ENCODE measurements at places on chromosomes 5 and 9.

GRCh38 chr5:124649491-124650146, 96.8 kb downstream of the ZNF608 start:
- DNase-seq: peak; percentile 15

DNA sequence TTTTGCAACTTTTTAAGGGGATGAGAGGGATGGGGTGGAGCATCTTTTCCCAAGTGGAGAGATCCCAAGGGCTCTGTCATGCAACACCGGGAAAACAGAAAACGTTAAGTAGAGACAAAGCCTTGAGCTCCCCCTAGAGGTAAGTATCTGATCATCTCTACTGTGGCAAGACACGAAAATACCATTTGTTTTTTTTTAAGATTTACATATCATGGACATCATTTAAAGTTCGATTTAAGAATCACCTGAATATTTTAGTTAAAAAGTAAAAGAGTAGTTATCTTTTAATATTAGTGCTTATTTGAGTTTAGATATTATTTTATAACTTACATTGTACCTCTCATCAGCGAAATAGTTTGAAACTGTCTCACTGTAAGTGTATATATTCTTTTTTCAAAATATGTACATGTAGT, 200.4 kb downstream of the LRRC70 start:
- DNase-seq: no peak

- DNase-seq: no peak
Measured at GRCh38 chr5:137035480-137035878, 463.6 kb downstream of the SPOCK1 start.

DNA sequence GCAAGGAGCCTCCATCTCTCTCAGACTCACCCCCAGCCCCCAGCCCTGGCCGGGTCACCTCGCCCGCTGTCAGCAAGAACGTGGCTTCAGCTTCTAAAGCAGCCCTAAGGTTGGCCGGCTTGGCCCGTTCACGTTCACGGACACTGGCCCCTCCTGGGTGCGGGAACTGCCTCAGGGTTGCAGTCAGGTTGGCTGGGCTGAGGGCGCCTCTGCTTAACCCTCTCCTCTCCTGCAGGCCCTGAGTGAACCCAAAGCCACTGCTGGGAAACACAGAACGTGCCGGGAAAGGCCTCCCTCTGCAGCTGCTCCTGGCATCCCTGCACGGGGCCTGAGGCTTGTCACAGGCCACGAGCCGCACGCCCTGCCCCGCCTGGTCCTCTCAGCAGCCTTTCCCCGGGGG, 40.1 kb upstream of the UBAC1 start:
- no peak for DNase-seq

DNA sequence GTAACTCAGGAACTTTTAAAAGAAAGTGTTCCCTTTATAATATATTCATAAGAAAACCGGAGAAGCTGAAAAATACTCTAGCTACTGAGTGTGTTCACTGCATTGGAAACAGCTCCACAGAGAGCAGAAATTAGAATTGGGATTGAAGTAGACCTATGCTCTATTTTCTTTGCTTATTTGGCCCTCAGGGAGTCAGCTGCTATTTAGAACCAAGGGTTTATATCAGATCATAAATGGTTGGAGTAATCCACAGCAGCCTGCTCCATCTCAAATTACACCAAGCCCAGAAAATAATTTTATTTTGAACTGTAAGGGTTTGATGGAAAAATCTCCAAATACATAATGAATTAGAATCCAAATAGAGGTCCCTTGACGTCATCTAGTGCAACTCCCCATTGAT, 202.6 kb downstream of the ADAMTSL1 start:
- DNase-seq: no peak

DNA sequence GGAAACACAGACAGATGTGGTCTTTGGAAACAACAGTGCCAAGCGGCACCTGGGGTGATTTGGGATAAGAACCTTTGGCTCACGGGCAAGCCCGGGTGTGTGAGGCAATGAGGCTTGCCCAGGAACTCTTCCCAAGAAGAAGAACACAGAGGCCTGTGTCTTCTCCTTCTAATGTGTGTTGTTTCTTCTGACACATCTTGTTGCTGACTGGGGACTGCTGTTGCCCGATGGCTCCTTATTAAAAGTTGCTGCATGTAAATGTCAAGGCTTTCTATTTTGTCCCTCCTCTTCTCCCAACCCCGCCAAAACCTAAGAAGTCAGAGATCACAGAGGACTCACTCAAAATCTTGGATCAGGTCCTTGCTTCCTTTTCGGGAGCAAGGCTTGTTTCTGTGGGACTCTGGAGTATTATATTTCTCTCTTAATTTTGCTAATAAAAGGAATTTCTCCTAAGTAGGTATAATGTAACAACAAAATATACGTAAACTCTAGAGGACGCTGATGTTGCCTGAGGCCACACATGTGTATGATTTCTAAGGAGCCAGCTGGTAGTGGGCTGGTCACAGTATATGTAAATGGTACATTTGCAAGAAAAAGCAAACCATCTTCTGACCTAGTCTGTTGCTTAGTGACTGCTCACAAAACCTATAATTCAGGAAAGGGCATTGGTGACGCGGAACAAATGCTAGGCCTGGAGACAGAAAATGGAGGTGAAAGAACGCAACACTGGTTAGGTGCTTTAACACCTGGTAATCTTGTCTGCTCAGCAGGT, 232.5 kb downstream of the GADD45G start:
- no peak for DNase-seq

- DNase-seq: no peak
Measured at GRCh38 chr5:176691524-176691923, 44.2 kb downstream of the TSPAN17 start.

- DNase-seq: no peak
Measured at GRCh38 chr5:135446206-135446605, 942 bp downstream of the DCANP1 start.

DNA sequence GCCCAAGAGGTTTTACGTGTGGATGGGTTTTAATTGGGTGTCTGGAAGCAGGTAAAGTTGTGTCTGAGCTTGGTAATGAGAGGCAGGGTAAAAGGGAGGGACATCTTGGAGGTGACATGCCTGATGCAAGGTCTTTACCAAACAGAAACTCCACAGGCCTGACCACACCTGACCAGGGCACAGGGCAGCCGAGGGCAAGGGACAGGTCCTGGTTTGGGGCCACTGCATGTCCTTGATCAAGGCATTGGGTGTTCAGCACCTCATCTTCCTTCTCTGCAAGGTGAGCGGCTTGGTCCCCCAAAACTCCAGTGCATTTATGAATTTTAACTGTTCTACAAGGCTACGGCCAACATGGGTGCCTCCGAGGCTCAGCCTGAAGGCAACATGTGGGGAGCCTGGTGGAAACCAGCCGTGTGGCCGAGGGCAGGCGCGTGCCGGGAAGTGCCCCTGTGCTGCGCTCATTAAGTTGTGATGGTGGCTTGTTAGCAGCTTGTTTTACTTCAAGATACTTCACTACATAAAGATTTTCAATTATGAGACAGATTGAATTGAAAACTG, 30.7 kb upstream of the LPCAT1 start:
- no peak for DNase-seq

GRCh38 chr5:166031926-166032325, 2259.5 kb upstream of the WWC1 start:
- DNase-seq: no peak

- no peak for DNase-seq
Measured at GRCh38 chr9:25700430-25700829, 22.2 kb upstream of the TUSC1 start.

- no peak for DNase-seq
Measured at GRCh38 chr9:98916660-98917059, 27.0 kb upstream of the COL15A1 start.

GRCh38 chr5:181058786-181059296, 18.8 kb downstream of the BTNL9 start:
- no peak for DNase-seq

- DNase-seq: no peak
Measured at GRCh38 chr5:50874306-50875001, 208.0 kb downstream of the PARP8 start.

GRCh38 chr5:58666141-58666540, 83.3 kb downstream of the RAB3C start:
- no peak for DNase-seq

DNA sequence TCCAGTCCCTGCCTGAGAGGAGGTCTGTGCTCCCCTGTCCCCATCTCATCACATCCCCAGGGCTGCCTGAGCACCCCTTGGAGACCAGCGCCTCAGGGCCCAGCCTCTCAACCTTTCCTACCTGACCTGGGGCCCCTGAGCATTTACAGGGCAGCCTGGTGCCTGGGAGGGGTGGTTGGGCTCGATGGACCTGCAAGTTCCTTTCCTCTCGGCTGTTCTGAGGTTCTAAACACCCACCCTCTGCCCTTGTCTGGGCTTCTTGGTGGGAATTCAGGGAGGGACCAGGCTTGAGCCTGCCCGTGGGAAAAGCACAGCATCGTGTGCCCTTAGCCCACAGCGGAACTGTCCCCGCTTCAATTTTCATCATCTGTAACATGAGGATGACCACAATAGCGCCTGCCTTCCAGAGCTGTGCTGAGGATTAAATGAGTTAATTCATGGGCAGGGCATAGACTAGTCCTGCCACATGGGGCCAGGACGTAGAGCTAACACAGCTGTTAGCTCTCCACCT, 91.0 kb upstream of the SH3PXD2B start:
- DNase-seq: no peak

DNA sequence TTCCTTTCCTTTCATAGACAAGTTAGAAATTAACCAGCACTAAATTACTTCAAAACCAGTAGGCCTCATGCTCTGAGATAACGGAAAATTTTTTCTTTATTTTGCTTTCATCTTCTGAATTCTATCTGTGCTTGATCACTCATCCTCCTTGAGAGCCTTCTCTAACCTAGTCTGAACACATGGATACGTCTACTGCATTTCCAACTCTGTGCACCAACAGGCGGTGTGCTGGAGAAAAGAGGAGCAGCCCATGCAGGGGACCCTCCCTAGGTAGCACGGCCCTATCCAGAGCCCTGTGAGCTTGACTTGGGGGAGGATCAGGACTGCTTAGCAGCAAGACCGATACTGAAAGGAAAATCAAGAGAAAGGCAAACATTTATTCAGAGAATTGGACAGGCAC, 149.8 kb downstream of the AUH start:
- no peak for DNase-seq

DNA sequence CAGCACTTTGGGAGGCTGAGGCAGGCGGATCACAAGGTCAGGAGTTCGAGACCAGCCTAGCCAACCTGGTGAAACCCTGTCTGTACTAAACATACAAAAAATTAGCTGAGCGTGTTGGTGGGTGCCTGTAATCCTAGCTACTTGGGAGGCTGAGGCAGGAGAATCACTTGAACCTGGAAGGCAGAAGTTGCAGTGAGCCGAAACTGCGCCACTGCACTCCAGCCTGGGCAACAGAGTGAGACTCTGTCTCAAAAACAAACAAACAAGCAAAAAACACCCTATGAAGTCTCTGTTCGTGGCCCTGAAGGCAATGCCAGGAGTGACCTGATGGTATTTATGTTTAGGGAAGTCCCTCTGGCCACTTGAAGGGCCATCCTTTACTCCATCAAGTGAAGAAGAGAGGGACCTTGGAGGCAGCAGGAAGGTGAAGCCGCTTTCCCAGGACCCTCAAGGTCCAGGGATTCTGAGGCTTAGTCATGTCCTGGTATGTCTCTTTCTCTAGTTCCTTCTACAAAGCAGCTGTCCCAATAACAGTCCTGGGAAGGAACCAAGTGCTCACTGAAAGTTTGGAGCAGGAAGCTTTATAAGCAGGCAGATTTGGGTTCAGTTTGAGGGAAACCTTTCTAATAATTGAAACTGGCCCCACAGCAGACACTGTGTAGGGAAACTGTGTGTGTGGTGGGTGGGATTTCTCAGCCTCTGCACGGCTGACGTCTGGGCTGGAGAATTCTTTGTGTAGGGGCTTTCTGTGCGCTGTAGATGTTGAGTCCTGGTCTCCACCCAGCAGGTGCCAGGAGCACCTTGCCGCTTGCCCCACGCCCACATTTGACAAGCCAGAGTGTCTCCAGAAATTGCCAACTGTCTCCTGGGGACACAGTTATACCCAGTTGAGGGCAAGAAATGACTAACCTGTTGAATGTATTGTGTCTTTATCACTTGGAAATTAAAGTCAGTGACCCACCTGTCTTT, 12.5 kb downstream of the PHF2 start:
- no peak for DNase-seq

DNA sequence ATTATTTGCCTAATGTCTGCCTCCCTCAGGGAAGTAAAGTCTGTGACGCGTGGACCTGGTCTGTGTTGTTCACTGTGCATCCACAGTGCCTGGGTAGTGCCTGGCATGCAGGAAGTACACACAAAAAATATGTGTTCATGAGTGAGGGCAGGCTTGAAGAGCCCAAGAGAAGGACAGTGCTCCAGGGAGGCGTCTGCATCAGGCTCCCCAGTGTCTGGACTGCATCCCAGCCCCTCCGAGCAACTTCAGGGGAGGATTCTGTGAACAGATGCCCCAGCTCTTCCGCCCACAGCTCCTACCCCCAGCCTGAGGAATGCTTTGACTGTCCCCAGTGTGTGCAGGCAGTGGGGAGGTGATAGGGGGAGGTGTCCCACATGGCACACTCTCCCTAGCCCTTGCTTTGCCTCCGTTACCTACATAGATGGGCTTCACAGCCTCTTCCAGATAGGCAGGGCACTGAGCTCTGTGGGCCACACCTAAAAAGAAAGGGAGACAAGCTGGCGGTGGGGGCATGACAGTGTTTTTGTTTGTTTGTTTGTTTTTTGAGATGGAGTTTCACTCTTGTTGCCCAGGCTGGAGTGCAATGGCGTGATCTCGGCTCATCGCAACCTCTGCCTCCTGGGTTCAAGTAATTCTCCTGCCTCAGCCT, 25.4 kb downstream of the IRF1 start:
- no peak for DNase-seq

DNA sequence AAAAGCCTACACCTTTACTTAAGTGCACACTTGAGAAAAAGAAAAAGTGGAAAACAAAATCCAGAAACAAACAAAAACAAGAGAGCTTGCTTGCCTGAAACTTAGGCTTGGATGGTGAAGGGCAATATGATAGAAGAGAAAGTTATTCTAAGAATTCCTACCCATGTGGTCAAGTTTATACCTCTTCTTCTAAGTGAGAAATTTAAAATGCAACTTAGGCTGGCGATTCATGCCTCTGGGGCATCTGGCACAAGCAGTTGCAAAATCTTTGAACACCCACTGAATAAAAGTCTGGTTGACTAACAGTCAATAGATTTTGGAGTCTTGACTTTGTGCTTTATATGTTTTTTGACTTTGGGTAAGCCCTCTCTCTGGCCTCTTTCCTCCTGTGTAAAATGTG, 239.6 kb downstream of the KDM4C start:
- no peak for DNase-seq

DNA sequence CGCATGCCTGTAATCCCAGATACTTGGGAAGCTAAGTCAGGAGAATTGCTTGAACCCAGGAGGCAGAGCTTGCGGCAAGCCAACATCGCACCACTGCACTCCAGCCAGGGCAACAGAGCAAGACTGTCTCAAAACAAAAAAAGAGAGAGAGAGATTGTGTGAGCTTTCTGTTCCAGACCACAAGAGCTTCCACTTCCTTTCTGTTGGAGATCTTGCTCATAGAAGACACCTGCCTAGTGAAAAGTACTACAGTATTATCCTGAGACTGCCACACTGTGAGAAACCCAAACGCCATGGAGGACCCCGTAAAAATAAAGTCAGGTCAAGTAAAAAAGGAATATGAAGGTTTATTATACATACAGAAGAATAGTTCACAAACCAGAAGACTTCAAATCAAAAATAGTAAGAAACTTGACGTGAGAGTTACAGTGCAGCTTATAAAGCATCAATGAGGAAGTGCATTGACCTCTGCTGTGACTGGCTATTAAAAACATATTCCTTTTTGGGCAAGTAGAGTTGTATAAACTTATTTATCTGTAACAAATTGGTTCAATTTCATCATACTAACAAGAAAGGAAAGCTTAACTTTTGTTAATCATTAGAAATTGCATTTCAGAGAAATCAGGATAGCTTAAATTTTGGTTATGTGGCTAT, 4.3 kb upstream of the EMB start:
- DNase-seq: no peak
